LoVo (cell line): ENCODE measurements at places on chromosomes 13 and 19.

DNA sequence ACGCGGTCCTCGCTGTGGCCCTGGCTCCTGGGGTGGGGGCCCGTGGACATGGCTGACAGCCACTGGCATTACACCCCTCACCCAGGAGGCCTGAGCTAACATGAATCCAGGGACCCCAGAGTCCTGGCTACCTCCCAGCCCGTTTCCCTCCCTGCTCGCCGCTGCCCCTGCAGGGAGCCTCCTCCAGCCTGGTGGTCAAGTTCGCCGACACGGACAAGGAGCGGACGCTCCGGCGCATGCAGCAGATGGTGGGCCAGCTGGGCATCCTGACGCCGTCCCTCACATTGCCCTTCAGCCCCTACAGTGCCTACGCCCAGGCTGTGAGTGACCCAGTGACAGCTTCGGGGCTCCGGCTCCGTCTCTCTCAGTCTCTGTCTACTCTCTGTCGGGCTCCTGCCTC, 56.6 kb downstream of the CELF5 start:
- no peak for DNase-seq

DNA sequence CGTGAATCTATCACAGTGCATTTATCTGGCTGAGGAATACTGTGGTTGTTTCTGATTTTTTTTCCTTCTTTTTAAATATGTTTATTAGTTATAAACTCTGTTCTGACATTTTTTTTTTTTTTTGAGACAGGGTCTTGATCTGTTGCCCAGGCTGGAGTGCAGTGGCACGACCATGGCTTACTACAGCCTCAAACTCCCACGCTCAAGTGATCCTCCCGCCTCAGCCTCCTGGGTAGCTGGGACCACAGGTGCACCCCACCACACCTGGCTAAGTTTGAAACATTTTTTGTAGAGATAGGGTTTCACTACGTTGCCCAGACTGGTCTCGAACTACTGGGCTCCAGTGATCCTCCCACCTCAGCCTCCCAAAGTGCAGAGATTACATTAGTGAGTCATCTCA, 6.6 kb upstream of the NUMBL start:
- DNase-seq, result no peak

GRCh38 chr13:85974608-85975366, 175.6 kb upstream of the SLITRK6 start:
- no peak for DNase-seq

GRCh38 chr13:68851026-68851425, 1256.6 kb upstream of the ATXN8OS start:
- DNase-seq, result no peak

- no peak for DNase-seq
Measured at GRCh38 chr13:35697186-35697730, 220.8 kb upstream of the MAB21L1 start.

DNA sequence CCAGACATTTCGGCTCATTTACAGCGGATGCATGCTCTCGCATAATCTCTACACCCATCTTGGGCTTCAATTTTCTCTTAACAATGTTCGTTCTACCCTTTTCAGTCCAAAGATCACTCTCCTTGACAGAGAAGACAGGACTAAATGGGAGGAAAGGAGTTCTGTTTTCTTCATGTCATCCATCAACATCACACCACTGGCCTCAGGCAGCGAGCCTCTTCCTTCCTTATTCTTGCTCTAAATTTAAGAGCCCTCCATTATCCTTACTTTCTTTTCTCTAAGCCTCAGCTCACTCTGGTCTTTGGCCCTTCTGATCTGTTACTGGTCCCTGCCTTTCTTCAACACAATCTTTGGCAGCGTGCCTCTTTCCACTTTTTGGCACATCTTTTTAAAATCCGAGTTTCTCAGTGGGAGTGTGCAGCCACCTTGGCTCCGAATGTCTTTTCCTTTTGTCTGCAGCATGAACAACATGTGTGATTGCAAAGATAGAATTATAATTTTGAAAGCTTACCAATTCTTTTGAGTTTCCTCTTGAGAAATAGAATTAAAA, 98.7 kb downstream of the FAM216B start:
- DNase-seq, result no peak

DNA sequence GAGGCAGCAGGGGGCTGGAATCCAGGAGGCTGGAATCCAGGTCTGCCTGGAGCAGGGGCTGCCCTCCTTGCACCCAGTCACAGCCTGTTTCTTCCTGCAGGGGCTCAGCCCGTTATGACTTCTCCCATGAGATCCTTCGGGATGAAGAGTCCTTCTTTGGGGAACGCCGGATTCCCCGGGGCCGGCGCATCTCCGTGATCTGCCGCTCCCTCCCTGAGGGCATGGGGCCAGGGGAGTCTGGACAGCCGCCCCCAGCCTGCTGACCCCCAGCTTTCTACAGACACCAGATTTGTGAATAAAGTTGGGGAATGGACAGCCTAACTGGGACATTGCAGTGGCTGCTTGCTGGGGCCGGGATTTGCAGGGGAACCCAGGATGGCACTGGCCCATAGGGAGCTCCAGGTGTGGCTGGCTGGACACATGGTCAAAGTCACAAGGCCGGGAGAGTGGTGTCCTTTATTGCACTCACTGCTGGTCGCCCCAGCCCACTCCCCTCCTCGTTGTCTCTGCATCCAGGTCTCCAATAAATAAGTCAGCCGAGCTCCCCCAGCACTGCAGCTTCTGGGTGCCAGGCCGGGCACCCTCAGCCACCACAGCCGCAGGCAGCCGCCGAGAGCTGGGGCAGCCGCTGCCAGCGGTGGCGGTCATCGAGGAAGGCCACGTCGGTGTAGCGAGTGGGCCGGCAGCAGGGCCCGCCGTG, 872 bp downstream of the PSPN start:
- no peak for DNase-seq

DNA sequence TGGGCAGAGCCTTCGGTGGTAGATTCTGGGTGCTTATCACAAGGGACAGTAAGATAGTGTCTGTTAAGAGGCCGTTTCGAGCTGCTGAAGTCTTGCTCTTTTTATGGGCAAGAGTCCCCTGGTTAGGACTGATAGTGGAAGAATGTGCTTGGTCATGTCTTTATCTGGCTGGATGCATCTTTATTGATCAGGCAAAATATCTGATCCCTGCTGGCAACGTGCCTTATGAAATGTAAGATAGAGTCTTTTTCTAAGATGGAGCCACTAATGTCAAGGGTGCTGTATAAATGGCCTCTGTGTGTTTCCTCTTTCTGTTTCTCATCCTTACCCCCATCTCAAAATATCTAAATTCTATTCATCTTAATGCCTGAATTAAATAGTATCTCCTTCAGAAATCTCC, 53.3 kb downstream of the MYO16 start:
- DNase-seq, result no peak

DNA sequence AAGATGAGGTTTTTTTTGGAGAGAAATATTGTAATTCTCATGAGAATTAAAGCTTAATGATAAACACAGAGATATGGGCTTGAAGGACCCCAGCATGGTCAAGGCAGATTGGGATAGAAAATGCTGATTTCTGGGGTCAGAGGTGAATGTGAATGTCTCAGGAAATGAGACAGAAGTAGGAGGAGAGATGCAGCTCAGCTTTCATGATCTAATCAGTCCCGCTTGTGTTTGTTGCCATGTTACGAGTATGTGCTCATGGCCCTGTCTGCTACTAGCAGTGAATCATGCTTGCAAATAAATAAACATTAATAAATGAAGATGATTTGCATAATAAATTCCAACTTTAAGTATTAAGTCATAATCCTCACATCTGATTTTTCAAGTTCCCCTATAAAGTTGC, 23.0 kb upstream of the NDFIP2 start:
- no peak for DNase-seq

- DNase-seq, result no peak
Measured at GRCh38 chr19:5038631-5039271, 69.8 kb downstream of the KDM4B start.

DNA sequence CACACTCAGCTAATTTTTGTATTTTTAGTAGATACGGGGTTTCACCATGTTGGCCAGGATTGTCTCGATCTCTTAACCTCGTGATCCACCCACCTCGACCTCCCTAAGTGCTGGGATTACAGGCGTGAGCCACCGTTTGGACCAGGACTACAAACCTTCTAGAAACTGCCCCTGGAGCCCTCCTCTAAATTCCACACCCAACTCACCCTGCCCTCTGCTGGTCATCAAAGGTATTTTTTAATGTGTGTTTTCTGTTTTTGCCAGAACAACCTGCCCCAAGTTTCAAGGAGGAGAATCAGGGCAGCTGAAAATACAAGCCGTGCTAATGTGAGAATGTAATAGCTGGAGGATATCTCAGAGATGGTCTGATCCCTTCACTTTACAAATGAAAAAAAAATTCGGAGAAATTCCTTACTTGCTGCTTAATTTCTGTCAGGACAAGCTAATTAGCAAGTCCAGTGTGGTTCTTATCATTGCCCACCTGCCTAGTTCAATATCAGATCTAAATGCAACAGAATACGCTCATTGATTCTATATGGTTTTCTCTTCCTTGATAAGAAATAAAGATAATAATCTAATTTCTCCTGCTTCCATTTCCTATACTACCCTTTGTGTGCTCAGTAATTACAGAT, 4.1 kb downstream of the ATP8A2 start:
- DNase-seq, result peak; percentile 54

DNA sequence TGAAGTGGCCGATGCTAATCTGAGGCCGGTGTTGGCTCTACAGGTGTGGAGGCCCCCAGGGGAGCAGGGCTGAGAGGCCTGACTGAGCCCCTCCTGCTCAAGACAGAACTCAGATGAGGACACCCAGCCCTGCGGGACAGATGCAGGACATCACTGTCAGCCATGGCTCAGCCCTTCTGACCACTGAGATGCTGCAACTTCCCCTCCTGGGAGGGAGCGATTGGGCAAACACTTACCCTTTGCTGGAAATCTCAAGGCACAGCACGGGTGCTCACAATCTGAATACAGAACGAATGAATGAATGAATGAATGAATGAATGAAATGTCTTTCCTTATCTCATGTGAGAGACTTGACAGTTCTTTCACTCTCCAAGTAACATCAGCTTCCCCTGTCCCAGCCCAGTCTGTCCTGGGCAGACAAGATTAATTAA, 3.5 kb upstream of the SIGLEC7 start:
- DNase-seq, result no peak

- DNase-seq, result no peak
Measured at GRCh38 chr19:41937525-41938468, 9.5 kb upstream of the ERFL start.

DNA sequence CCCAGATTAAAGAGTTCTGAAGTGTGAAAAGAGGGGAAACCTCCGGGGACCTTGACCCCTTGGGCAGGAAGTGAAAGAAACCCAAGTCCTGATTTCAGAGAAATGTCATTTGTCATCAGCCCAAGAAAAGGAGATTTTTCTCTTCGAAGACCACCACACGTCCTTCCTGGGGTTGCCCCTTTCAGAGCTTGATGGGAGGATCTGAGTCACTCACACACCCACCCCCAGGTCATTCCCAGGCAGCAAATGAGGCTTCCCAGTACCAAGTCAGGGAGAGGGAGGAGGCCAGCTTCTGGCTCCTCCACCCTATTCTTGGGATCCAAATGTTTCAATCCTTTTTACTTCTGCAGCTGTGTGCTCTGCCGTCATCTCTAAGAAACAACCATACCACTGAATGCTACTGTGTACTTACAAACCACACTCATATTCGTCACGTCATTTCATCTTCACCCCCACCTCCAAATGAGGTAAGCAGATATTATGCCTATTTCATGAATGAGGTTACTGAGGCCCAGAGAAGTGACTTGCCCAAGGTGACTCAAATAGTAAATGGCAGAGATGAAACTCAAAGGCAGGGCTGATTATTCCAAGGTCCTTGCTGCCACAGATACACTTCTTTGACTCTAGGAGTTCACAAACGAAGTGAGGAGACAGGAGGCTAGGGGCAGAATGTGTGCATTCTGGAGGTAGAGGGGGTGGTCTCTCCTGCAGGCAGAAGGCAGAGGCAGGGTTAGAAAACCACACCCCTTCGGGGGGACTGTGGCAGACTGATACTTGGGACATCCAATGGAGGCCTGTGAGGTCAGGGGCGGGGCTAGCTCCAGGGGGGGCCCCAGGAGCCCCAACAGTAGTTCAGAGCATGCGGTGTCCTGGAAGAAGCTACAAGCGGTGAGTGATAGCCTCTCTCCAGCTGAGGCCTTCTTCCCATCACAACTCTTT, 5.0 kb upstream of the KMT2B start:
- no peak for DNase-seq

DNA sequence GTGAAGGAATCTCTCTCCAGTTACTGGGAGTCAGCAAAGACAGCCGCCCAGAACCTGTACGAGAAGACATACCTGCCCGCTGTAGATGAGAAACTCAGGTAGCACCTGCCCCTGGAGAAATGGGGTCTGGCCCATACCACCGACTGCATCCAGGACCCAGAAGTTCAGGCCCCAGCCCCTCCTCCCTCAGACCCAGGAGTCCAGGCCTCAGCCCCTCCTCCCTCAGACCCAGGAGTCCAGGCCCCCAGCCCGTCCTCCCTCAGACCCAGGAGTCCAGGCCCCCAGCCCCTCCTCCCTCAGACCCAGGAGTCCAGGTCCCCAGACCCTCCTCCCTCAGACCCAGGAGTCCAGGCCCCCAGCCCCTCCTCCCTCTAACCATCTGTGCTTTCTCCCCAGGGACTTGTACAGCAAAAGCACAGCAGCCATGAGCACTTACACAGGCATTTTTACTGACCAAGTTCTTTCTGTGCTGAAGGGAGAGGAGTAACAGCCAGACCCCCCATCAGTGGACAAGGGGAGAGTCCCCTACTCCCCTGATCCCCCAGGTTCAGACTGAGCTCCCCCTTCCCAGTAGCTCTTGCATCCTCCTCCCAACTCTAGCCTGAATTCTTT, 3.0 kb downstream of the APOC2 start:
- no peak for DNase-seq

DNA sequence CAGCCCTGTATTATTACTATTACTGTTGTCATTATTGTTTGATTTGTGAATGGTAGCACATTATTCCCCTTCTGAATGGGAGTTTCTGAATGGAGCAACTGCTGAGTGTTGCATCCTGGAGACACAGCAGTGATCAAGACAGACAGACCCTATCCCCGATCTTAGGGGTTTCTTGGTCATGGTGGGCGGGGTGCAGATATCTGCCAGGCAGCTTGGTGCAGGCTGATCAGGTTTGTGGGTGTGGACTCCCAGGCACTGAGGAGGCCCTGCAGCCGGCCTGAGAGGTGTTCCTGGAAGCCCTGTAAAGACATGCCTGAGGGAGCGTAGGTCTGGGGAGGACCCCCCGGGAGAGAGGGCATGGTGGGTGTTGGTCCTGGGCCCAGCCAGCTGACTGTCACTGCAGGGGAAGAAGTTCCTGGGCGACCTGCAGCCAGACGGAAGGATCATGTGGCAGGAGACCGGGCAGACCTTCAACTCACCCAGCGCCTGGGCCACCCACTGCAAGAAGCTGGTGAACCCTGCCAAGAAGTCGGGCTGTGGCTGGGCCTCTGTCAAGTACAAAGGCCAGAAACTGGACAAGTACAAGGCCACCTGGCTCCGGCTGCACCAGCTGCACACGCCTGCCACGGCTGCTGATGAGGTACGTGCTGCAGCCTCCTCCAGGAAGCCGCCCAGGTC, 2.1 kb downstream of the MPND start:
- no peak for DNase-seq

- no peak for DNase-seq
Measured at GRCh38 chr19:49475191-49475917, 1.3 kb downstream of the FLT3LG start.

DNA sequence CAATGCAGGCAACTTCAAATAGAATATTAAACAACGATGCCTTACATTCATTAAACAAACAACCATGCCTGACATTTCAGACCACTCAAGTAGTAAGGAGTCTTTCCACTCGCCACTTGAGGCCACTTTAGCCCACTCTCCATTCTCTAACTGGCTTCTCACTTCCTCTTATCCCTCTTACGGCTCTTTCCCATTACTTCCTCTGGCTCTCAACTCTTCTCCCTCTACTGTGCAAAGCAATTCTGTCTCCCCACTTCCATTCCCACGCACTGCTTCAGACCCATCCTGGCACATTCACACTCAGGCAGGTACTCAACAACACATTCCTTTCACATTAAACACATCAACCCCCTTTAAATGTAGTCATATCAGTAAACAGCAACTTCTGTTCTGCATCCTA, 229.8 kb upstream of the IPO5 start:
- no peak for DNase-seq
